Umbilical cord (tissue), 2 donors: ENCODE measurements at places on chromosomes 7 and 10. TPM values are rescaled to one million over a fixed set of nuclear protein-coding genes. Genes with fewer than 3 reads are reported as not detected.

DNA sequence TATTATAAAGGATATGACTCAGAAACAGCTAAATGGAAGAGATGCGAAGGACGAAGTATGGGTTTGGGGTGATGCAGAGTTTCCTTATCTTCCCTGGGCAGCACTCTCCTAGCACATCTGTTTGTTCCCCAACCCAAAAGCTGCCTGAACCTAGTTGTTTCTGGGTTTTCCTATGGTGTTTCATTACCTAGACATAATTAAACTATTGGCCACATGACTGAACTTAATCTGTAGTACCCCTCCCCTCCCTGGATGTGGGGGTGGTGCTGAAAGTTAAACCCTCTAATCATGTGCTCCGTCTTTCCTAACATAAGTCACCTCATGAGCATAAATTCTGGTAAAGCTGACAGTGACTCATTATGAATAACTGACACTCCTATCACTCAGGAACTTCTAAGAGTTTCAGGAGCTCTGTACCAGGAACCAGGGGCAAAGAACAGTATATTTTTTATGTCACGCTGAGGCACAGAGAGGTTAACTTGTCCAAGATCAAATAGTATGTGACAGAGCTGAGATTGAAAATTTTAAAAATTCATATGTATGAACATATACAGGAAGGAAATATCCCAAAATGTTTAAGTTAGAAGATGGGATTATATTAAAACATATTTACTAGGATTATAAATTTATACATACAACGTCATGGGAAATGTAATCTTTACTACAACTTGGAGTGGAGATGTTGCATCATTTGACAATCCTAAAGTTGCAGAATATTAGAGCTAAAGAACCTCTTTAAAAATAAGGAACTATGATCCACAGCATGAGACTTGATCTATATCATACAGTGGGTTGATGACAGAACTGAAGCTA is 4.8 kb downstream of the STRIP2 start:
- no peak for DNase-seq

Gene PNLIPRP2
- total RNA-seq, result not detected

GRCh38 chr10:11472158-11472753 is 139.2 kb downstream of the USP6NL start:
- peak; percentile 39 for DNase-seq

- no peak for DNase-seq
Measured at GRCh38 chr10:44415121-44415520, 30.2 kb upstream of the CXCL12 start.

DNA sequence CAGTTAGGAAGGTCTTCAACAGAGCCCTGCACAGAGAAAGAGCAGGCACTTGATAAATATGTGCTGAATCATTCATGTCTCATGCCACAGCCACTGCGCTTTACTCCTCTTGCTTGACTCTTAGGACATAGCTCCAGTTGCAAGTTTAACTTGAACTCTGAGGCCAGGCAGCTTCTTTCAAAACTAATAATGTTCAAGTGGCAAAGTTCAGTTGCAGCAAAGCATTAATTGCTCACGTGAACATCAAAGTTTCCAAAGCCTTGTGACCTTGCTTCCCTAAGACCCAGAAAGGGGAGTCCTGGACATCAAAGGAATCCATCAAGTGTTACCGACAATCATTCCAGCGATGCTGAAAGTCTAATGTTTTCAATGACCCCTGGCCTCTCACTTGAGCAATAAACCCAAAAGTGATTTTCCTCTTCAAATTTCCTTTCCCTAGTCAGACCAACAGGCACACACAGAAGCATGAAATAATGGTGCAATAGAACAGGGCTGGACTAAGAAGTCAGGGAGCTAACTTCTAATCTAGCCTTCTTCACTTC is 21.8 kb upstream of the TECTB start:
- no peak for DNase-seq

GRCh38 chr10:33093362-33093761 is 135.3 kb upstream of the ITGB1 start:
- no peak for DNase-seq

- no peak for DNase-seq
Measured at GRCh38 chr7:90994121-90994520, 270.1 kb upstream of the FZD1 start.

DNA sequence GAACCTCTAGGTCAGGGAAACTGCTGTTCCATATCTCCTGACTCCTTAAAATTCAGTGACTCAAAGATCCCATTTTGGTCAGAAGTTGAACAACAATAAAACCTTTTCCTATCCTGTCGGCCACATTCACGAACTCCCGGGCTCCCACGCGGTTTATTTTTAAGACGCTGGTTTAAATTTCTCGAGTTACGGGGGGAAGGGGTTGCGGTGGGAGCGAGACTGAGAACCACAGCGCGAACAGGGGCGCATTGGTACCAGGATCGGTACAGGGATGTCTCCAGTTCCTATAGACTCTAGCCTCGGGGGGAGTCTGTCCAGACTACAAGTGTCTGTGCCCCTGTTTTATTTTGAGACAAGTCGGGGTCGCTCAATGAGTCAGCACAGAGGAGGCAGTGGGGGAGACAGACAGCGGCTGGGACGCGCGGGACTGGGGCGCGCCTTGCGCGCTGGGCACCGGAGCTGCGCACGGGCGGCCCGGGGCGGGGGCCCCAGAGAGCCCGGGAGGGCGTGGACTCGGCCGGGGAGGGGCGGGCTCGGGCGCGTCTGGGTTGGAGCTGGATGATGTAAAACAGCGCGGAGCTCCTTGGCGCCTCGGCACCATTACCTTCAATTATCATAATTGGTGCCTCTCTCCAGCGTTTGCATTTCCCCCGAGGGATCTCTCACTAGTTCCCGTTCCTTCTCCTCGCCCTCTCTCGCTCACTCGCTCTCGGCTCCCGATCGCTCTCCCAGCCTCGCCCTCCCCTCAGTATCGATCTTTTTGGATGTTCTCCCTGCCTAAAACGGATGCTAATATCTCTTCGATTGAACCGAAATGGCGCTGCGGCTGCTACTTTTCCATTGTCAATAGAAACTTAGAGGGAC is 8.7 kb upstream of the BAMBI start:
- DNase-seq, result peak; percentile 85

DNA sequence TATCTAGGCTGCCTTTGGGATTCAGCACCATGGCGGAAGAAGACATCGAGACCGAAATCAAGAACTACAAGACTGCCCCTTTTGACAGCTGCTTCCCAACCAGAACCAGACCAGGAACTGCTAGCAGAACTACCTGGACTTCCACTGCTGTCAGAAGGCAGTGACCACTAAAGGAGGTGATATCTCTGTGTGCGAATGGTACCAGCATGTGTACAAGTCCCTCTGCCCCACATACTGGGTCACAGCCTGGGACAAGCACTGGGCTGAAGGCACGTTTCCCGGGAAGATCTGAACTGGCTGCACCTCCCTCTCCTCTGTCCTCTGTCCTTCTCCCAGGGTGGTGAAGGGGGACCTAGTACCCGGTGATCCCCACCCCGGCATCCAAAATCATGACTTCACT is 25.6 kb upstream of the PDIA4 start:
- DNase-seq, result no peak

DNA sequence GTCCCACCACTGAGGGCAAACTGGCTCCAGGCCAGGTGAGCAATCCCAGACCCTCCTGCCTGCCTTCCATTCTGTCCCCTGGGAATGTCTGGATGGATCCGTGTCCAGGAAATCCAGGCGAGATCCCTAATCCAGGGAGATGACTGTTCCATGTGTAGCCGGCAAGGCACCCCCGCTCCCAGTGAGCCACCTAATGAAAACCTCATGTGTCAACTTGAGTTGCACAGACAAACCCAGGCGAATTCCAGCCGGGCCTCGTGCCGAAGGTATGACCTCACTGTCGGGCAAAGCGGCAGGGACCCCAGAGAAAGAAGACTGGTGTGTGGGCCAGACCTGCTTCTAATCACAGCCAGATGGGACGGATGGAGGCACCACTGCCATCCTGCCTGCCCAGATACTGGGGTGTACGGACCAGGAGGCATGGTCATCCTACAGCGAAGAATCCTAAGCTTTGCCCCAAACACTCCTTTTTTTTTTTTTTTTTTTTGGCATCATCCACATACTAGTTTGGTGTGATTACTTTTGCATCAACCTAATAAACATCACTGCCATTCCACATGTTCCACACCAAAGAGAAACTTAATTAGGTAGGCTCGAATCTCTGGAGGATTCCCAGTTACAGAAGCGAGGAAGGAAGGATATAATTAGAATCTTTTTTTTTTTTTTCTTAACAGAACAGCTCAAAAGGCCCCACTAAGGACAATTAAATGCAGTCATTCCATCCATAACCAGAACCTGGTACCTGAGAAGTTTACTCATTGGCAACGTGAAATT is 313.1 kb downstream of the CALN1 start:
- peak; percentile 3 for DNase-seq

DNA sequence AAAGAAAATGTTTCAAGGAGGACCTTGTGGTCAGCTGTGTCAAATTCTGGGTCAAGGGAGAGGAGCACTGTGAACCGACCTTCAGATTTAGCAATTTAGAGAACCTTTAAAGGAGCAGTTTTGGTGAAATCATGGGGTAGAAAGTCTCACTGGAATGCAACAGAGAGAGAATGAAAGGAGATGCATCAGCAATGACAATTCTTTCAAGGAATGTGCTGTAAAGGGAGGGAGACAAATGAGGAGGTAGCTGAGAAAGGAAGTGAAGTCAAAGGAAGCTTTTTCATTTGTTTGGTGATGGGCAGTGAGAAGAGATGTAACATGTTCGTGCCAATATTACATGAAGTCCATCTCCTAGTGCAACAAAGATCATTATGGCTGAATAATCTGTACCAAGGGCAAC is 166.0 kb downstream of the TSPAN12 start:
- no peak for DNase-seq

Gene MRLN
- 16.9 TPM for total RNA-seq

DNA sequence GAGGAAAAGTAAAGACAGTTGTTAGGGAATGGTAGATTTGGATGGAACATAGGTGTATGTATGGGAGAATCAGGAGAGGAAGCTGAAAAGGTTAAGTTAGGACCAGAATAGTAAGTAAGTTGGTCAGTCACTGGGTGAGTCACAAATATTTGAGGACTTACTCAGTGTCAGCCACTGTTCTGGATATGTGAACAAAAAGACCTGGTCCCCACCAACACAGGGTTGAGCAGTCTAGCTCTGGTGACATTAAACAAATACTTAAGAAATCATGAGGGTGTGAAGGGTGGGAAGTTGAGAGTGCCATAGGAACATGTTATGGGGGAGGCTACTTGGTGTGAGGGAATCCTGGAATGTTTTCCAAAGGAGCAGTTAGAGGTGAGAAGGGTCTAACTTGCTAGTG is 246.9 kb downstream of the PTEN start:
- DNase-seq, result no peak

- DNase-seq, result peak; percentile 19
Measured at GRCh38 chr7:40135317-40135610, 459 bp downstream of the SUGCT start.

GRCh38 chr10:75166623-75166972 is 44.0 kb upstream of the VDAC2 start:
- DNase-seq, result no peak

GRCh38 chr7:142548978-142549377 is 200.3 kb upstream of the PRSS1 start:
- DNase-seq, result no peak

GRCh38 chr7:17697128-17697881 is 243.0 kb downstream of the SNX13 start:
- no peak for DNase-seq

DNA sequence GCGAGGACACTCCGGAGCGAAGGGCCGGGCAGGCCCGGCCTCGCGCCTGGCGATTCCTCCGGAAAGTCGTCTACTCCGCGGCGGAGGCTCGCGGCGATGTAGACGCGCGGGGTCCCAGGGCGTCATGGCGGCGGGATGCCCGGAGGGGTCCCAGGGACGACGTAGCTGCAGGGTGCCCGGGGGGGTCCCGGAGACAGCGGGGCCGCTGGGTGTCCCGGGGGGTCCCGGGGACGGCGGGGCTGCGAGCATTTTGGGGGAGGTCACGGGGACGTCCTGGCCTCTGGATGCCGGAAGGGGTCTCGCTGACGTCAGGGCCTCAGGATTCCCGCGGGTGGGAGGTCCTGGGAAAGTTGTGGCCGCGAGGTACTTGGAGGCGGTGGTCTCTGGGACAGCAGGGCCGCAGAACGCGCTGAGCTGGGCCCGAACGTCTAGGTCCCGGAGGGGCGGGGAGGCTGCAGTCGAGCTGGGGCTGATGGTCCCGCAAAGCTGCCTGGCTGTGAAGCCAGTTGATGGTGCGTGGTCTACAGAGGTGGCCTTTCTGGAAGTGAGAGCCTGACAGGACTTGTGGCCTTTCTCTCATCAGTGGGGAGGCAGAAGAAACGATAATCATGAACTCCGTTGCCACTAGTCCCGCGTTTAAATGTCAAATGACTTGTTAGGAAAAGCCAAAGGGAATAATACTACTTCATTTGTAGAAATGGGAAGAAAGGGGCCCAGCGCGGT is 637 bp downstream of the HSPA14 start:
- DNase-seq, result peak; percentile 32

DNA sequence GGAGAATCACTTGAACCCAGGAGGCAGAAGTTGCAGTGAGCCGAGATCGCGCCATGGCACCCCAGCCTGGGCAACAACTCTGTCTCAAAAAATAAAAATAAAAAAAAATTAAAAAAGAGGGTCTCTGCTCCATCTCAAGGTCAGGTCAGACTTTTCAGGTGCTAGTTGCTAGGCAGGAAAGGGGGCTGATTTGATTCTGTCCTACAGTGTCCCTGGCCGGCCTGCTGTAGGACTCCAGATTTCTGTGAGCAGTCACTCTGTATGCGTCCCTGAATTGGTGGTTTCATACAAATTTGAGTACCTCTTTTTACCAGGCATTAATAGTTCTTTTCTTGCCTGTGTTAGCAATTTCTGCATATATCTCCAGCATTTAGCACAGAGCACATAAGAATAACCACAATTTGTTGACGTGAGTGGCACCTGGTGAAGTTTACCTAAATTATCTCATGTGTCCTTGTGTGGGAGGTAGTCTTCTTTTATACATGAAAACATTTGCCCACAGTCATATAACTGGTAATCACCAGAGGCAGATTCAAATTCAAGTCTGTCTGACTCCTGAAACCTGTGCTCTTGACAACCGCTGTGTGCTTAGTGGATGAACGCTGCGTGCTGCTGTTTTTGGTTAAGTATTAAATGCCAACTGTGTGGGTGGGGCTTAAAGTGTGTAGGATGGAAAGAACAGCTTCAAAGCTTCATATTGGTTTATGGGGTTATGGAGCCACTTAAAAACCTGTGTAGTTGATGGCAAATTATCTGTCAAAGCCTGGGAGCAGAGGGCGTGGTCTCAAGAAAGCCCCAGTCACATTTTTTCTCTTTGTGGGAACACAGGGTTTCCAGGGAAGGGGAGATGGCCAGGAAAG is 3.2 kb upstream of the ZNF775 start:
- no peak for DNase-seq

GRCh38 chr7:12686234-12686890 is 1.1 kb upstream of the ARL4A start:
- DNase-seq, result peak; percentile 89

- DNase-seq, result peak; percentile 49
Measured at GRCh38 chr7:128863433-128863989, 855 bp downstream of the ATP6V1F start.

DNA sequence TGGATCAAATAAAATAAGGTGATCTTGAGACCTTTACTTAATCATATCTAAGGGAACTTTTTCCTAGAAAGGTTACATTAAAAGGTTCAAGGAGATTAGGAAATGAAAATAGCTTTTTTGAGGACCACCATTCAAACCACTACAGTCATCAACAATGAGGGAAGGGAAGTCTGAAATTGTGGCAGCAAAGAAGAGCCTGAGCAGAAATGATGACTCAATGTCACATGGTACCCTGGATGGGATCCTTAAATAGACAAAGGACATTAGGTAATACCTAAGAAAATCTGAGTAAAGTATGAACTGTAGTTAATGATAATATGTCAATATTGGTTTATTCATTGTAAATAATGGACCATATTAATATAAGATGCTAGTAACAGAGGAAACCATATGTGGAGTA is 236.0 kb downstream of the SEMA3D start:
- DNase-seq, result no peak
